Panc1 (cell line): ENCODE measurements at places on chromosomes 13 and 19. TPM values are rescaled to one million over a fixed set of nuclear protein-coding genes. Genes with fewer than 3 reads are reported as not detected.

GRCh38 chr13:23467048-23467931 lies 33.8 kb upstream of the SACS start:
- DNase-seq = no peak

DNA sequence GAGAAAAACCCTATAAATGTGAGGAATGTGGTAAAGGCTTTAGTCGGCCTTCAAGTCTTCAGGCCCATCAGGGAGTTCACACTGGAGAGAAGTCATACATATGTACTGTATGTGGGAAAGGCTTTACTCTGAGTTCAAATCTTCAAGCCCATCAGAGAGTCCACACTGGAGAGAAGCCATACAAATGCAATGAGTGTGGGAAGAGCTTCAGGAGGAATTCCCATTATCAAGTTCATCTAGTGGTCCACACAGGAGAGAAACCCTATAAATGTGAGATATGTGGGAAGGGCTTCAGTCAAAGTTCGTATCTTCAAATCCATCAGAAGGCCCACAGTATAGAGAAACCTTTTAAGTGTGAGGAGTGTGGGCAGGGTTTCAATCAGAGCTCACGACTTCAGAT lies 11.7 kb downstream of the ZNF226 start:
- no peak for DNase-seq

DNA sequence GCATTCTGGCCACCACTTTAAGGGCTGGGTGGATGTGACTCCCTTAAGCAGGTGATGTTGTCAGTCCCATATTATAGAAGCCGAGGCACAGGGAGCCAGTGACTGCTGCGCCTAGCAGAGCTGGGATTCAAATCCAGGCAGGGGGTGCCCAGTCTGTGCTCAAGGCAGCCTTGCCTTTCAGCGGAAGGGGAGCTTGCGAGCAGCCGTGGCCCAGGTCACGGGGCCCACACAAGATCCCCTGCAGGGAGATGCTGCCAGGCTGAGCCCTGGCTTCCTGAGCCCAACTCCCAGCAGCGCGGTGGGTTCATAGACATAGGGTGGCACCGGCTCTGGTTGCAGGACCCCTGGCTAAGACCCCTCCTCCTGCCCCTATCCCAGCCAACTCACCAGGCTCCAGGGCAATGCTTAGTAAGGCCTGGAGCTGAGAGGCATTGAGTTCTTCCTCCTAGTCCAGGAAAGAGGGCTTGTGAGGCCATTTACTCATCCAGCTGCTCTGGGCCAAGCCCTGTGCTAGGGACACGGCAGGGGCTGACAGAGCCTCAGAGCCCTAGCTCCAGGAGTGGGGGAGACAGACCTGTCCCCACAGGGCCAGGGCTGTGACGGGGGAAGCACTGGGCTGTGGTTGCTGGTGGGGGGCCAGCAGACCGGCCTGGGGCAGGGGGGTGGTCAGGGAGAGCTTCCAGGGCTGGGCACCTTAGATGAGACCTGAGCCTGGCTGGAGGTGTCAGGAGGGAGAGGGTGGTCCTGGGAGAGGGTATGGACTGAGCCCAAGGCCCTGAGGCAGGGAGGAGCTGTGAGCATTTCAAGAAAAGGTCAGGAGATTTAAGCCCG lies 9.6 kb downstream of the CAPN12 start:
- DNase-seq = peak; percentile 83

DNA sequence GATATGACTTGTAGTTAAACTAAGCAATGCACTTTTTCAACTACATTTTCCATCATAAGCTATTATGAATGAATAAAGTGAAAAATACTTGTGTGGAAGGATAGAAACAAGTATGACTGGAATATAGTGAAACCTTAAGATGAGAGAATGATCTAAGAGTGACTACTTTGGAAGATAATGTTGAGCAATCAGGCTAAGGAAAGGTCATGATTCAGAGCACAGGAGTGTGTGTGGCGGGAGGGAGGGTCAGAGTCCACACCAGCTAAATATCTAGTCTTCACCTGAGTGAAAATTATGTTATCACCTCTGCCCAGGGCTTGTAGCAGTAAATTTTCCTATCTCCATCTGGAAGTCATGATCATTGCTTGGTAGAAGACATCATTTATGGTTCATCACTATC lies 833.4 kb upstream of the ATXN8OS start:
- DNase-seq = no peak

DNA sequence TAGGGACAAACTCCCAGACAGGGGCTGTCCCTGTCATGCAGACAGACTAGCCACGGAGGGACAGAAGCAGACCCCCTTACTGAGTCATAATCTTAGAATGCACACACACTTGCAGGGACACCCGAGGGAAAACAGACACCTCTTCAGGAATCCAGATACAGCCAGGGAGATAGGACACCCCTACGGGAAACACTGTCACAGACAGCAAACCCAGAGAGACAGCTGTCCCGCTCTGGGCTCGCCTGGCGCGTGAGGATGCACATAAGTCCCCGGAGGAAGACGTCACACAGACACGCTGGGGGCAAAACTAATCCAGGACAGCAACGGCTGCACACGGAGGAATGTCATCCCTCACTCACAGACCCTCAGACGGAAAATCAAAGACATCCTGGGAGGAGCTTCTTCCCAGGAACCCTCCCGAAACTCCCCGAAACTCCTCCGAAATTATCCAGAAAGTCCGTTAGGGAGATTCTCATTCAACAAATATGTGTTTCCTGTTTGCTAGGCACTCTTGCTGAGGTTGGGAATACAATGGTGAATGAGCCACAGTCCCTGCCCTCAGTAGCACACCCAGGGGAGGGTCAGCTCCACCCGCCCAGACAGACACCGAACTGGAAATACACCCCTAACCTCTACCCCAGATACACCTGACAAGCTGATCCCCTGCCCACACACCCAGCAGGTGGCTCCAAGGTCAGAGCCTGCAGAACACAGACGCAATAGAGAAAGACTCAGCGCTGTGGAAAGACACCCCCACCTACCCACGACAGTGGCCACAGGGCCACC lies 15.2 kb upstream of the TOMM40 start:
- DNase-seq = no peak

- no peak for DNase-seq
Measured at GRCh38 chr19:51681286-51681941, 11.7 kb upstream of the SPACA6 start.

- DNase-seq = no peak
Measured at GRCh38 chr13:26707122-26708006, 53.2 kb downstream of the GPR12 start.

GRCh38 chr13:90201202-90201601 lies 1146.3 kb upstream of the MIR17HG start:
- no peak for DNase-seq

GRCh38 chr13:113598481-113598880 lies 13.9 kb downstream of the TFDP1 start:
- DNase-seq = no peak

- no peak for DNase-seq
Measured at GRCh38 chr19:18007044-18007916, 690 bp upstream of the ARRDC2 start.

DNA sequence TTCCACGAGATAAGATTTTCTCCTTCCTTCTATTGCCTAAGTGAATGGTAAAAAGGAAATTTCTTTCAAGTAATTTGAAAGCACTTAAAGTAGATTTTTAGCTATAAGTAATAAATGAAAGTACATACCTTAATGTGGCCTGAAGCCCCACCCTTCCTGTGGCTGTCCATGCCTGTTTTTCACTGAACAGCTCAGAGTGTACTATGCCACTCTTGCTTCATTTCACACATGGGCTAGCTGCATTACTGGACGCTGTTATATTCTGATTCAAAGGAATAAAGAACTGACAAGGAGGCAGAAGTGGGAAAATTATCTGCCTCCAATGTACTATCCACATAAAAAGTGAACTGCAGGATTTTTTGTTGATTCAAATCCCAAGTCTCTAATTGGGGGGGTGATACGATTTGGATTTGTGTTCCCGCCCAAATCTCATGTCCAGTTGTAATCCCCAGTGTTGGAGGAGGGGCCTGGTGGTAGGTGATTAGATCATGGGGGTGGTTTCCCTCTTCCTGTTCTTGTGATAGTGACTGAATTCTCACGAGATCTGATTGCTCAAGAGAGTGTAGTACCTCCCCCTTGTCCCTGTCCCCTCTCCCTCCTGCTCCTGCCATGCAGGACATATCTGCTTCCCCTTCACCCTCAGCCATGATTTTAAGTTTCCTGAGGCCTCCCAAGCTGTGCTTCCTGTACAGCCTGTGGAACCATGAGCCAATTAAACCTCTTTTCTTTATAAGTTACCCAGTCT lies 154.7 kb upstream of the SGCG start:
- DNase-seq = no peak

GRCh38 chr13:66171920-66172319 lies 1058.2 kb downstream of the PCDH9 start:
- DNase-seq = no peak

DNA sequence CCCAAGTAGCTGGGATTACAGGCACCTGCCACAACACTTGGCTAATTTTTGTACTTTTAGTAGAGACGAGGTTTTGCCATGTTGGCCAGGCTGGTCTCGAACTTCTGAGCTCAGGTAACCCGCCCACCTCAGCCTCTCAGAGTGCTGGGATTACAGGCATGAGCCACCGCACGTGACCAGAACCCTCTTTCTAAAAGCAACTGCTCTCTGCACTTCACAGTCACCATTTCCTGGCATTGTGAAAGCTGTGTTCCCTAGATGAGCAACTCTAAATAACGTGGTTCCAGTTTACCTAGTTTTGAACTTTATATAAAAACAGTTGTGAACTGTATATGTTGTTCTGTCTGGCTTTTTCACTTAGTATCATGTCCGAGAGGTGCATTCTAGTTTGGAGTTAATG lies 152.9 kb downstream of the SIPA1L3 start:
- no peak for DNase-seq

DNA sequence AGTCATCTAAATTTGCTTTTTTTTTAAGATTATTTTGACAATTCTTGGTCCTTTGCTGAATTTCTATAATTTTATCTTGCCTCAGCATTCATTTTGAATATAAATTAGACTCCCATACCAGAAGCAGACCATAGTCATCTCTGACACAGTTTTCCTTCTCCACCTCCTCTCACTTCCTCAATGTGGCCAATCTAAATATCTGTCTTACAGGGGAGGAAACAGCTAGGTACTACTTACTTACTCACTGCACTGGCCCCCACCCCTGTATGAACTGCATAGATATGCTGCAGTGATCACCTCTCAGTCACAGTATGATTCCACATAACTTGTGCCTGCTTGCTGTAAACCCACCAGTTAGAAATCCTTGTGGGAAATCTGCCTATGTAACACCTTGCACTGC lies 665.6 kb downstream of the FGF9 start:
- DNase-seq = no peak

GRCh38 chr13:110361365-110361911 lies 54.4 kb downstream of the COL4A2 start:
- no peak for DNase-seq

- DNase-seq = no peak
Measured at GRCh38 chr13:100491164-100491842, 97.3 kb downstream of the GGACT start.

DNA sequence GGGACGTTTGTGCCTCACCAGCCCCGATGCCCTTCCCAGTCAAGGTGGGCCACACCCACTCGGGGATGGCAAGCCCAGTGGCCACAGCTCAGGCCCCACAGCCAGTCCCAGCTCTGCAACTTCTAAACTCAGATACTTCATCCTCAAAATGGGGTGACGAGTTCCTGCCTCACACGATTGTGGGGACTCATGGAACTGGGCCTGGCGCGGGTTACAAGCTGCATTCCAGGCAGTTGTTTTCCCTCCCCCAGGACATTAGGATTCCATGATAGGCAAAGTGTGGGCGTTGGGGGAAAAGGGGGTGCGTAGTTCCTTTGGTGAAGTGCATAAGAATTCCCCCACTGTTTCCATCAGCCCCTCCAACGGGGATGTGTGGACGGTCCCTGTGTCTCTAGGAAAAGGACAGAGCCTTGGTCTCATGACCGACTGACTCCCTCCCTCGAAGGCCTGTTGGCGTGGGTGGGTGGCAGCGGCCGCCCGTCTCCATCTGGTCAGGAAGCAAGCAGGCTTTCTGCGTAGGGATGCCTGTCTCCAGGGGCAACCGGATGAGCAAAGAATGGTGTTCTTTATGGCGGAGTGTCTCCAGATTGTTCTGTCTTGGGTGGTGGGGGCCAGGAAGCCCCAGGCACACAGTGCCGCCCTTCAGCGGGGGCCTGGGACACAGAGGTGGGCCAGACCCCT lies 21.1 kb upstream of the NPAS1 start:
- DNase-seq = no peak

- no peak for DNase-seq
Measured at GRCh38 chr13:112152846-112153245, 85.9 kb downstream of the SOX1 start.

DNA sequence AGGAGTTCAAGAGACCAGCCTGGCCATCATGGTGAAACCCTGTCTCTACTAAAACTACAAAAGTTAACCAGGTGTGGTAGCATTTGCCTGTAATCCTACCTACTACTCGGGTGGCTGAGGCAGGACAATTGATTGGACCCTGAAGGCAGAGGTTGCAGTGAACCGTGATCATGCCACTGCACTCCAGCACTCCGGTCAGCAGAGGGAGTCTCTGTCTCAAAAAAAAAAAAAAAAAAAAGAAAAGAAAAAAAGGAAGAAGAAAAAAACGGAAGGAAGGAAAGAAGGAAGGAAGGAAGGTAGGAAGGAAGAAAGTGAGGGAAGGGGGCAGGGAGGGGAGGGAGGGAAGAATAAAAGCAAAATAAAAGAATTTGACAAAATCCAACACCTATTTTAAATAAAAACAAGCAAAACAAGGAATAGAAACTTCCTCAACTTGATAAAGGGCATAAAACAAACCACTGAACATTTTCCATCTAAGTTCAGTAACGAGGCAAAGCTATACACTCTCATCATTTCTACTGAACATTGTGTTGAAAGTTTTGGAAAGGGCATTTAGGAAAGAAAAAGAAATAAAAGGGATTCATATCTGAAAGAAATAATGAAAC lies 411.6 kb upstream of the SLITRK5 start:
- no peak for DNase-seq

DNA sequence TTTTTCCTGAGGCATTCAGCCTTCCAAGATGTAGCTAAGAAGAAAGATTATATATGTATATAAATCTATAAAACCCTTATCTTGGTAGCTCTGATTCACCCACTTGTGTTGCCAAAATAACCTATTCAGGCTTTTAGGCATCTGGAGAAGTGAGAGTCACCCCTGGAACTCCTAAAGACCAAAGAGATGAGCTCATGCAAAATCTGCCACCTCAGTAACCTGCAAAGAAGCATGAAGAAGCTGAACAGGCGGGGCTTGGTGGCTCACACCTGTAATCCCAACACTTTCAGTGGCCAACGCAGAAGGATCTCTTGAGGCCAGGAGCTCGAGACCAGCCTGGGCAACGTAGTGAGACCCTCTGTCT lies 393.7 kb downstream of the FOXO1 start:
- no peak for DNase-seq

- no peak for DNase-seq
Measured at GRCh38 chr19:28972058-28972852, 240.7 kb downstream of the UQCRFS1 start.

CKM gene
- total RNA-seq = not detected

CDADC1 gene
- 11.8 TPM for total RNA-seq

ARL11 gene
- not detected for total RNA-seq

RBM42 gene
- 180 TPM for total RNA-seq

DIRAS1 gene
- total RNA-seq = 18.5 TPM

KLF1 gene
- 0.10 TPM for total RNA-seq

RXFP2 gene
- not detected for total RNA-seq

PTH2 gene
- not detected for total RNA-seq

PRODH2 gene
- total RNA-seq = not detected

IFNL3 gene
- total RNA-seq = not detected

PSG4 gene
- total RNA-seq = 0.10 TPM

PRR20E gene
- total RNA-seq = not detected
